ENCODE measurements at places on chromosomes 1 and 21.

DNA sequence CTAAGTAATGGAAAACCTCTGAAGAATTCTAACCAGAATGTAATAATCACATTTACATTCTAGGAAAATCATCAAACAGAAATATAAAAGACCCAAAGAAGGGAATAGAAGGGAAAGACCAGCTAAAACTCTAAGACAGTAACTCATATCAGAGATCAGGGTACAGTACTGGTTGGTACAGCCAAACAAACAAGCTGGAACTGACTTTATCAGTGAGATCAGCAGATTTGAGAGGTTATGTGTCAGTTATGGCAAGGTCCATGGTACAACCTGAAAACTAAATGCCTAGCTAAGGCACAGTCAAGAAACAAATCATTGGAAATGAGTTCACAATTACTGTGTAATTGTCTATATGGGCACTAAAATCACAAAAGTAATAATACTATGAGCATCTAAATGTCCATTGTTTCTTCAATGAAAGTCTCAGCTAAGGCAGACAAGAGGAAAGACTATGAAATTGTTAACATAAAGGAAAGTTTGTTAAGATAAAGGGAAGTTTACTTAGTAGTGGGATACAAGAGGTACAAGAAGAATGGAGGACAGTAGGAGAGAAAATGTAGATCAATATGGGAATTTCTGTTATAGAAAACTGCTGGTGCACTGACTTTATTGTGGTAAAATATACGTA is 75.8 kb downstream of the TRIM33 start:
- no peak for DNase-seq

DNA sequence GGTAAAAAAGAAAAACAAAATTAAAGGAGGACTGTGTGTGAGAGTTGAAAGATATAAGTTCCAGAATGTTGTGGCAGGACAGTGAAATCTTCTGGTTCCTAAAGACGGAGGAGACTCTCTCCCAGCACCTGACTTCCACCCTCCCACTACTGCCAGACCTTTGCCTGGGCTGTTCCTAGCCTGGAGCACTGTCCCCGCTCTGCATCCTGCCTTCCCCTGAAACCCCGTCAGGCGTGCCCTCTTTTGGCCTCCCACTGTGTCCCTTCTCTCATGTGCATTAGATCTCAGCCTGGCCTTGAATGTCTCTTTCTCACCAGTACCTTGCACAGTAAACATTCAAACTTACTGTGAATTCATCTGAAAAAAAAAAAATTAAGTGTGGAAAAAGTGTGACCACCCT is 74.1 kb downstream of the VPS26C start:
- no peak for DNase-seq

DNA sequence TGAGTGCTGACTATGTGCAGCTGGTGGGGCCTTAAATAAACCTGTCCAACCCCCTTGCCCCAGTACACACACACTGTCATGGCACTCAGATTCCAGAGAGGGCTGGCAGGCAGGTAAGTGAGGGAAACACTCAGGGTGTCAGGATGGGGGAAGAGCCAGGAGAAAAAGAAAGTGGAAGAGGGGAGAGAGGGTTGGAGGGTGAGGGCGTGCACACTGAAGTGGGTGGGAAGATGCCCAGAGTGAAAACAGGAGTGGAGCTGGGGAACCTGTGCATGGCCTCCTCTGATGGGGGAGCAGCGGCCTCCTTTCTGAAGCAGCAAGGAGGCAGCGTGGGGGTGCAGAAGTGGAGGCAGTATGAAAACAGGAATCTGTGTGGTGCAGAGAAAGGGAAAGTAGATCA is 160.6 kb upstream of the JUN start:
- no peak for DNase-seq

DNA sequence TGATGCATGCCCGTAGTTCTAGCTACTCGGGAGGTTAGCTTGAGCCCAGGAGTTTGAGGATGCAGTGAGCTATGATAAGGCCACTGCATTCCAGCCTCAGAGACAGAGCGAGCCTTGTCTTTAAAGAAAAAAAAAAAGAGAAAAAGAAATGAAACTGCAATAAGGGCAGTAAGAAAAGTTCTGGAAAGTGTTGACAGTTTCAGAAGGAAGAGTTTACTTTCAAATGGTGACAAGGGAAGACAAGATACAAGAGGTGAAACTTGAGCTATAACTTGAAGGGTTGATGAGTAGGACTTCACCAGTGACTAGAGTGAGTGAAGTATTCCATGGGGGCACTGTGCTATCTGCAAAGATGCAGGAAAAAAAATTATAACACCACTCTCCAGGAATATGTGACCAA is 125.0 kb downstream of the AKT3 start:
- DNase-seq, result no peak
